ENCODE measurements at places on chromosomes 16 and 17.

- no peak for DNase-seq
Measured at GRCh38 chr17:74351552-74352210, 10.0 kb downstream of the BTBD17 start.

DNA sequence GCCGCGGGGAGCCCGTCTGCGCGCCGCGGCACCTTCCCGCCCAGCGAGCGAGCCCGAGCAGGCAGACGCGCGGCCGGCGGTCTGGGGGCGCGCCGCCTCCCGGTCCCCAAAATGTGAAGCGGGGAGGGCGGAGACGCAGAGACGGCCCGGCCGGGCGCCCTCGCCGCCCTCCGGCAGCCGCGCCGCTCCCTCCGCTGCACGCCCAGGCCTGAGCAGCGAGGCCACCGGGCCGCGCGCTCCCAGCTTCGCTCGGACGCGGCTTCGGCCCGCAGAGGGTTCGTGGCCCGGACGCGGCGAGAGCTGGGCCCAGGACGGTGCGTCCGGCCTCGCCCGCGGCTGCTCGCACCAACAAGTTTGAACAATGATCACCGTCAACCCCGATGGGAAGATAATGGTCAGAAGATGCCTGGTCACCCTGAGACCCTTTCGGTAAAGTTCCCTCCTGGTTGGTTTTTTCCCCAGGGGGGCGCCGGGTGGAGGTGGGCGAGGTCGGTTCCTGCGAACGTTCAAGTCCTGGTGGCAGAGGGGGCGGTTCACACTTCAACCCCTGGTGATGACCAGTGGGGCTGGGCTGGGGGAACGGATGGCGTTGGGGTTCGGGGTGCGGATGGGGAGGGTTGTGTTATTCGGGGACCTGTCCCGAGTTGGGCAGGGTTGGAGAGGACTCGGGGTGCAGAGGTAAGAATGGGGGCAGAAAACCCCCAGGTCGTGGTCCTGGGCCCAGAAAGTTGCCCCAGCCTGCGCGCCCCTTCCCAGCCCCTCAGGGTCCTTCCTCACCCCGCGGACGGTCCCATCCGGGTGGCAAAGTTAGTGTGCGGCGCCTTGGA, 678 bp downstream of the MGAT5B start:
- DNase-seq = no peak

- no peak for DNase-seq
Measured at GRCh38 chr17:17027442-17028058, 14.7 kb upstream of the MPRIP start.

- DNase-seq = no peak
Measured at GRCh38 chr17:41486809-41487530, 2.7 kb downstream of the KRT36 start.

DNA sequence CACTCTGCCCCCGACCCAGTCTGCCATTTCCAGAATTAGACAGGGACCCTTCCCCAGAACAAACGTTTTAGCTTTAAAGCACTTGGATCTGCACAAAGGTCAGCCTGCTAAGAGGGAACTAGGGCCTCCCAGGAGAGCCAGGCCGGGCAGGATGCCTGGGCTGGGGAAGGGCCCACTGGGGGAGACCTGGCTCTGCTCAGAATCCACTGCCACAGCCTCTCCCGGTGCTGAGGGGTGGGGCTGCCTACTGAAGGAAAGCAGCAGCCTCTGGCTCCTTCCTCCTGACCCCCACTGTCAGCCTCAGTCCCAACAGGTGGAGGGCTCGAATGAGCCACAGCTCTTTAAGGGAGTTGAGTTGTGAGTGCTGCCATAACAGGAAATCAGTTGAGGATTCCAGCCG, 1.7 kb downstream of the YBX2 start:
- DNase-seq = no peak

GRCh38 chr17:18184143-18185031, 759 bp downstream of the ALKBH5 start:
- DNase-seq = no peak

GRCh38 chr16:48592839-48593429, 17.0 kb downstream of the N4BP1 start:
- no peak for DNase-seq

GRCh38 chr17:54900457-54901229, at the start of gene TOM1L1:
TSS of gene TOM1L1 (plus strand) at chr17:54900852. CDS start at chr17:54900866, 14 bp downstream.
- peak; percentile 65 for DNase-seq

GRCh38 chr17:21173543-21173942, 40.4 kb downstream of the TMEM11 start:
- DNase-seq = no peak

DNA sequence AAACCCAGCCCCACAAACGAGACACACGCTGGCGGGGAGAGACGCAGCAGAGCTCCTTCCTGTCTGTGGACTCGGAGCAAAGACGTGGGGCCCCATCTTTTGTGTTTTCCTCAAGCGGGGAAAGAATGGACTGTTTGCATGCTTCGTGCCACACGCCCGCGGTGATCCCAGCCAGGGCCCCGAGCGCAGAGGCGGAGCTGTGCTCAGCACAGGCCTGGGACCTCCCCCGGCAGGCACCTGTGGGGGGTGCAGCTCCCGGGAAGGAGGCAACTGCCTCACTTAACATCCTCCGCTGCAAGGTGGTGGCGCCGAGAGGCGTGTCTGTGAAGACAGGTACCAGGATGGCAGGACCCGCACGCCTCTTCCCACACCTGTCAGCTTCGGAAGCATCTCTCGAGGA, 19.1 kb downstream of the TRARG1 start:
- DNase-seq = no peak

DNA sequence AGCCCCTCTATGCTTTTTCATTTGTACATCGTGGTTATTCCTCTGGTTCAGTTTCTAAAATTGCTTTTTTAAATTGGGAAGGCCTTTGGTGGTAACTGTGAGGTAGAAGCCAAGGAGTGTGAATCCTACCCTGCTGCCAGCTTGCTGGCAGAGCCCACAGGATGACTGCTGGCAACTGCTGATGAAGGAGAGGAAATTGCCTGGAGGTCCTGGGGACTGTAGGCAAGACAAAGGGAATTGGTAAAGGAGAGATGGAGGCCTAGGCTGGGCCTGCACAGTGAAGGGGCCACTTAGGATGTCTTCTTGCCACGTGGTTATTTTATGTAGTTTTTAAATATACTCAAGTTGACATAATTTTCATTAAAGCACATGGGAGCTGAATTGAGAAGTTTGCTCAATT, 15.8 kb downstream of the C17orf58 start:
- no peak for DNase-seq

DNA sequence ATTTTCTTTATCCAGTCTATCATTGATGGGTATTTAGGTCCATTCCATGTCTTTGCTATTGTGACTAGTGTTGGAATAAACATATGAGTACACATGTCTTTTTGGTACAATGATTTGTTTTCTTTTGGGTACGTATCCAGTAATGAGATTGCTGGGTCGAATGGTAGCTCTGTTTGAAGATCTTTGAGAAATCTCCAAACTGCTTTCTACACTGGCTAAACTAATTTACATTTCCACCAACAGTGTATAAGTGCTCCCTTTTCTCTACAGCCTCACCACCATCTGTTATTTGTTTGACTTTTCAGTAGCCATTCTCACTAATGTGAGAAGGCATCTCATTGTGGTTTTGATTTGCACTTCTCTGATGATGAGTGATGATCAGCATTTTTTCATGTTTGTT, 103.7 kb downstream of the GOSR1 start:
- no peak for DNase-seq

DNA sequence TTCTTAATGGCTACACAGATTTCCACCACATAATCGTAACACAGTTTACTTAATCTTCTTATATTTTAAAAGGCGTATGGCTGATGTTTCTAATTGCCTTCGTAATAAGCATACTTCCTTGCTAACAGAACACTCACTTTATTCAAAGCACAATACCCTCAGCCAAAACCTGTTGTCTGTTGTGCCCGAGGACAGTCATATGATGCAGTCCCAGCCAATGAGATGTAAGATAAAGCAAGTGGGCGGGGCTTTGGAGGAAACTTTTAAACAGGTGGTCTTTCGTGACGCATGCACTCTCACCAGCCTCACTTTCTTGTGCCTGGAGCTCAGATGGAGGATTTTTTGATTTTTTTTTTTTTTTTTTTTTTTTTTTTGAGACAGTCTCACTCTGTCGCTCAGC, 174.1 kb downstream of the ZFHX3 start:
- no peak for DNase-seq

DNA sequence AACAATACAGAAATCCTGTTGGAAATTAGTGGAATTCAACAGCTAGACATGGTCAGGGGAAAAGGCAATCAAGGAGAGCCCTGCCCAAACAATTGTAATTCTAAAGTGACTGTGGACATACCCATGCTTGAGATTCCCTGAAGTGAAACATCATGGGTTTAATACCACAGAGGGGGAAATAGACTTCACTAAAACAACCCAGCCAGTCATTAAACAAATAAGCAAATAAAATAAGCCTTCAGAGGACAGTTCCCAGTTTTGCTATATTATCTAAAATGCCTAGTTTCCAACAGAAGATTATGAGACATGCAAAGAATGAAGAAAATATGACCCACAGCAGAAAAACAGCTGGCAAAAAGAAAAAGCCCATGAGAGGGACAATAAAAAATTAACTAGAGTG, 376.3 kb downstream of the CDH8 start:
- no peak for DNase-seq

GRCh38 chr17:56694825-56695224, 101.3 kb downstream of the NOG start:
- DNase-seq = no peak

GRCh38 chr16:56547120-56547948, 17.5 kb upstream of the MT4 start:
- no peak for DNase-seq

- DNase-seq = no peak
Measured at GRCh38 chr16:57305159-57305811, 20.8 kb upstream of the PLLP start.

Data from right renal pelvis (tissue), 4 donors.